ENCODE measurements at places on chromosomes 2 and 18.

GRCh38 chr2:219460424-219460926, 25.8 kb downstream of the SPEG start:
- DNase-seq: no peak

DNA sequence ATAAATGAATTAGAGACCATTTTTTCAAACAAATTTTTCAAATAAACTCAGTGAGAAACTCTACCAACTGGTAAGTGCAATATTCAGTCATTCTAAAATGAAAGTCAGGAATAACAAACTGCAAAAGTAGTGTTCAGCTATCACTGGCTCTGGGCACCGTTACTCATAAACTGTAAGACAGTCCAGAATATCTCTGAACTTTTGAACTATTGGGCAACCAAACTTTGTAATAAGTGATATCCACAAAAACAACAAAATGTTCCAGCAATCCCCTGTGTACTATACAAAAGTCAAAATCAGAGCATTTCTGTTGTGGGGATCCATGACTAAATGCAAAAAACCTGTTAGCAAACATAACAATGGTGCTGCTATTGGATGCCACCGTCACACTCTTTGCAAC, 56.3 kb downstream of the SLC25A12 start:
- DNase-seq: no peak

GRCh38 chr2:8121826-8122513, 559.9 kb upstream of the ID2 start:
- no peak for DNase-seq

DNA sequence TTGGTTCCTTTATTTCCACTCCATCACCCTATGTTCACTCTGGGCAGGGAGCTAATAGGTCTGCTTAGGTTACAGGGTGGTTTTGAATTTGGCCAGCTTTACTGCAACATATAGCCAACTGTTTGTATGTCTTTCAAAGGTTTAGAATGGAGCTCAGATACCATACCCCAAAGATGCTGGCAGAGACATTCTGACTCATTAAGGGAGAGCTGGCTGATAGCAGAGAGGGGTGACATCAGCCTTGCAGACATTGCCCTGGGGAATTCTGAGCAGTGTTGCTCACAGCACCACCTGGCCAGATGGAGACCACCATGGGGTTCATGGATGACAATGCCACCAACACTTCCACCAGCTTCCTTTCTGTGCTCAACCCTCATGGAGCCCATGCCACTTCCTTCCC, 2.1 kb downstream of the PROKR1 start:
- no peak for DNase-seq

DNA sequence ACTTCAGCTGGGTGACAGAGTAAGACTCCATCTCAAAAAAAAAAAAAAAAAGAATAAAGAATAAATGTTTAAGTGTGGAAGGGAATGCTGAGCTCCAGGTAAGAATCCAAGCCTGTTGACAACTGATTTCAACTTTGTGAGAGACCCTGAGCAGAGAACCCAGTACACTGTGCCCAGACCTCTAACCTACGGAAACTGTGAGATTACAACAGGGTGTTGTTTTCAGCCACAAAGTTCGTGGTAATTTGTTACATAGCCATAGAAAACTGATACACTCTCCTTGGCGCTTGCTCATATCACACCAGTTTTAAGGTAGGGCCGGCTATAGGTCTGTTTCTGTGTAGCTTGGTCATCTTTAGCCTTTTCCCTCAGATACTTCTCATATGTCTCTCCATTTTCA, 98.4 kb upstream of the PAPOLG start:
- DNase-seq: no peak

DNA sequence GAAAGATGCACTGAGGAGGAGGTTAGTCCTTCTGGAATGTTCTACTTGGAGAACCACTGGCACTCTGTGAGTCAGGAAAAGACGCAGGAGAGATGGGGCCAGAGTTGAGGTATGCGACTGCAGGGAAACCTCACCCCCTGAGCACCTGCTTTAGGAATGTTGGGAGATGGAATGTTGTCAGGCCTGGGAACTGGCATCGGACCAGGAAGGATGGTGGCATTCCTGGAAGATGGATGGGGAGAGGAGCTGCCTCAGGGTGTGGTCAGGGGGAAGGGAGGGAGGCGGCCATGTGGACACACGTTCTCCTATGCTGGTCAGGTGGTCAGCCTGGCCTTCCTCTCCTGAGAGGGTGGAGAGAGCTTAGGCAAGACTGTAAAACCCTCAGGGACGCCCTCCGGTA, 146.3 kb downstream of the CELF4 start:
- no peak for DNase-seq

- no peak for DNase-seq
These were observed 226.9 kb upstream of the DTNA start for GRCh38 chr18:34483198-34483597.

DNA sequence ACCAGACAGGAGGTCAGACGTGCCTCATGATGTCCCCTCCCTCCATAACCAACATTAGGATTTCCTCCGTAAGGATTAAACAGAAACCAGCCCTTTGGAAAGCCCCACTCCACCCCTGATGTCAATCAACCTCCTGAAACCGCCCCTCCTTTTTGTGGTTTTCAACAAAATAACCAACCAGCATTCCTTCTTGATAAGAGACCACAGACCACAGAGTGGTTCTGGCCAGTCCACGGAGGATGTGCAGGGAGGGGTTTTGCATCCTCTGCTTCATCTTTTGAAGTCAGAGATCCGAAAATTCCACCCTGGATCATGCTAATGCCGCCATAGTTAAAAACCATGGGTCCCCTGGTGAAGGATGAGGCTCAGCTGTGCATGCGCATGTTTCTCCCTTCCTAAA, 180.0 kb upstream of the CCDC150 start:
- peak; percentile 18 for DNase-seq

GRCh38 chr2:146461068-146461467, 1383.8 kb upstream of the ACVR2A start:
- DNase-seq: no peak

- DNase-seq: peak; percentile 18
These were observed 87.2 kb downstream of the LONRF2 start for GRCh38 chr2:100235098-100235497.

GRCh38 chr2:224173933-224174332, 134.8 kb upstream of the SERPINE2 start:
- DNase-seq: no peak

DNA sequence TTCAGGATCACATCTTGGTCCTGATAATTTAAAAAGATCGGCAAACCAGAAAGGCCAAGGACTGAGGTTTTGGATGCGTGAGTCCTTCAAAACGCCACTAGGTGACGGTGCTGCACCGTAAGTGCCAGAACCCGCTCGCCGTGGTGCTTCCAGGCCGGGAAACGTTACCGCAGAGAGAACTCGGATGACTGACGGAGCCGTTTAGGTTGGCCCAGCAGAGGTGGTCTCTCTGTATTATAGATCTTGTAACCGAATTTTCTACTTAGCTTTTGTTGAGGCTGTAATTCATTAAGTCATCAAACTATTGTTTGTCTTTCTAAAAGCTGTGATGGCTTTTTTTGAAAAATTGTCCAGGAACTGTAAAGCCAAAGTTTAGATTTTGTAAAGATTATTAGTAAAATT, 39.8 kb upstream of the ADCYAP1 start:
- DNase-seq: peak; percentile 65

DNA sequence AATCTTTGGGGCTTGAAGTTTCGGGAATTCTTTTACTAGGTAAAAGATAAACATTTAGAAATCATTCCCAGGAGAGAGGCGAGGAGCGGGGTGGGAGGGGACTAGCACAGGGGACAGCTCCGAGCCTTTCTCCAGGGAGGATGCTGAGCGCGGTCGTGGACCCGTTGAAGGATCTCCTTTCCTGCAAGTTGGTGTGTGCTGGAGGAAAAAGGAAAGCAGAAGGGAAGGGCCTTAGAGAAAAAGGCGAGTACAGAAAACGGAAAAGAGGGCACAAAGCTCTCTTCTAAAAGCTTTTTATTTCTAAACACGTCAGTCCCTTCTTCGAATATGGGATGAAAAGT, 640 bp downstream of the SLC39A6 start:
- DNase-seq: no peak

DNA sequence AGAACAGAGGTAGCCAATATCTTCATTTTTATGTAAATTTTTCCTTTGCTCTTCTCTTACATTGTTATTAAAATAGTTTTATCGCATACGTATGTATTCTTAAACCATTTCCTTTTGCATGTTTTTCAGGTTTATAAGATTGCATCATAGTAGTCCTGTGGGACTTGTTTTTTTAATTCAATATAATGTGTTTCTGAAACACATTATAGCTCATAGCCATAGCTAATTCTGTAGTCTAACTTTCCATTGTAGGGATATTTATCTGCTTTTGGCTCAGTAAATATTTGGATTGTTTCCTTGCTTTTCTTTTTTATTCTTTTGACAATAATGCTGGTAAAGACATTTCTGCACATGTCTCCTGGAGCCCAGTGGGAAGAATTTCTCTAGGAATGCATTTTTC, 484.3 kb downstream of the PTPRM start:
- DNase-seq: no peak

DNA sequence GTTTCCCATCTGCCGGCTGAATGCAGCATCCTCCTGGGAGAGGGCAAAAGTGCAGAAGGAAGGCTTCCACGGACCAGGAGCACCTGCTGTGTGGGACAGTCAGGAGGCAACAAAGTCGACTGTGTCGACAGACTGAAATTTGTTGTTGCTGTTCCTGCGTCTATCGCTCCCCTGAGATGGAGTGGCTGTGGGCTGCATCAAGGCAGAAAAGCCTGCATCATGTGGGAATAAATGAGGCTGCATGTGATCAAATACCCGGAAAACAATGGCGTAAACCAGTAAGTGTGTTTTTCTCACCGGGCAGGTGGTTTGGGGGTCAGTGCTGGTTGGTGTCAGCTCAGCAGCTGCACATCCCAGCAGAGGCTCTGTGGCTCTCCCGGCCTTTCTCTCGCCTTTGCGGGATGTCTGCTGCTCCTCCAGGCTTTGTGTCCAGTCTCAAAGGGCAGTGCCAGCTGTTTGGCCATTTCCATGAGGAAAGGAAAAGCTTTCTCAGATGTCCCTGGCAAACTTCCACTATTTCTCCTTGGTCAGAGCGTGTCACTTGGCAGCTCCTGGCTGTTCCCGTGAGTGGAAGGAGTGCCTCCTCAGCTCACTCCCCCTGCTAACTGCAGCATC, 262.4 kb downstream of the NDUFA10 start:
- DNase-seq: no peak

DNA sequence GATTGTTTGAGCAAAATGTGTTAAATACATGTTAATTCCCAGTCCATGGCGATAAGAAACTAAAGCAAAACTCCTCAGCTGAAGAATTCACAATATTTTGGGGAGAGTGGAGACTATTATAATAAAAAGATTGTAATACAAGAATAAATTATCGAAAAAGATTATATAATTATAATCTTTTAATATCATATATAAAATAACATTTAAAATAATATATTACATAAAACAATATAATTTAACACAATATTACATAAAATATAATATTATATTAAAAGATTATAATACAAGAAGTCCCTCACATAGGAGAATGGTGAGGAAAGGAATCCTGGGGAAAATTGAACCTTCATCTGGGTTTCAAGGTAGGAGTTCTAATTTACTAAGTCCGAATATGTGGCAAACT, 33.1 kb downstream of the NETO1 start:
- no peak for DNase-seq

DNA sequence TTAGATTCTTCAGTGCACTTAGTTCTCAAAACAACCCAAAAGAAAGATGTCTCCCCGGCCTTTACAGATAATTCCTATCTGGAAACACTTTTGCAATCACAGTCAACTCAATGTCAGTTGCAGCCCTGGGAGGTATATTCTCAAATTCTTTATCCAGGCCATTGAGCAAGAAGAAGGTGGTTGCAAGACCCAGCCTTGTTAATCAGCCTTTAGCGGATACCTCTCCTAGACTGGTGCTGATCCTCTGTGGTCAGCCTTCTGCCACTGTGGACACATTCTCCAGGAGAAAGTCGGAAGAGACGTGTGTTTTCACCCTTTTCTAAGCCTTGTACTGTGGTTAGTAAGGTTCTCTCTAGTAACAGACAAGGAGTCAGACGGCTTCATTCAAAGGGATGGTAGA, 7.8 kb upstream of the FZD7 start:
- DNase-seq: no peak

DNA sequence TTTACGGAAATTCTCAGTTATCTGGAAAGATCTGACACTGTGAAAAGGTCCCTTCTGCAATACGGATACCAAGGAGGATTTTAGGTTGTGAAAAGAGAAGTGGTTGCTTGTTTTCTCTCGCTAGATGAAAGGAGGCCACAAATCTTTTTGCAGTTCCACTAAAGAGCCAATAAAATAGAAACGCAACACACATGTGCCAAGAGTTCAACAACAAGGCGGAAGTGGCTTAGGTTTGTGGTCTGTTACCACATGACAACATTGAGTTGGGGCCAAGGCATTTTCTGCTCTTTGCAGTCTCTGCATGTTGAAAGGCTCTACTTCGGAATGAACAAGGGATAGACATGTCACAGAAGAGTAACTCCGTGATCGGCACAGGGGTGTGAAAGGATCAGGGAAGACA, 115.7 kb upstream of the OSR1 start:
- peak; percentile 76 for DNase-seq

DNA sequence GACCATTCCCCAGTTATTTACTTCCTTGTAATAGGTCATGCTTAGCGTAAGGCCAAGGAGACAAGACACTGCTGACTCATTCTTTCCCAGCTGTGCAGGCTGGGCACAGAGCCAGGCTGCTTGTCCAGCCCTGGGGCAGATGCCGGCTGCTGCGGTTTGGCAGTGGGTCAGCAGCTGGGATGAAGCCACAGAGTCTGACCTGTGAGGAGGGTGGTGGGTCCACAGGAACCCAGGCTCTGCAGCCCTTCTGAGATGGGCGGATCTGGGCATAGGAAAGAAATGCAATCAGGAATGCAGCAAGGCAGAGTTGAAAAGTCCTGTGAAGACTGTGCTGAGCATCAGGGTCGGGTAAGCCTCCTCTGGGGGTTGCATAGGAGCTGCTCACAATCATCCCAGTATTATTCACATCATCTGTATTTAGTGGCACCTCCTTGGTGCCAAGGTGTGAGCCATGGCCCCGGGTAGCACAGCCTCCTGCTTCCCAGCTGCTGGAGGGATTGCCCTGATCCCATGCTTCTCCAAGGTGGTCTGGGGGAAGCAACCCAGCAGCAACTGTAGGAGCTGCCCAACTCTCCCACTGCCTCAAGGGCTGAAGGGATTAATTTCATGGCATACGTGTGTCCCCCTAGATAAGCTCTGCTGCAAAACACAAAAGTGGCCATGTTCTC, 139.0 kb downstream of the DDX1 start:
- DNase-seq: no peak

GRCh38 chr2:220585241-220585640, 957.8 kb downstream of the SLC4A3 start:
- no peak for DNase-seq

GRCh38 chr2:149355716-149356422, 25.5 kb downstream of the LYPD6 start:
- no peak for DNase-seq

- DNase-seq: no peak
These were observed 65.2 kb upstream of the BARD1 start for GRCh38 chr2:214874694-214875093.

DNA sequence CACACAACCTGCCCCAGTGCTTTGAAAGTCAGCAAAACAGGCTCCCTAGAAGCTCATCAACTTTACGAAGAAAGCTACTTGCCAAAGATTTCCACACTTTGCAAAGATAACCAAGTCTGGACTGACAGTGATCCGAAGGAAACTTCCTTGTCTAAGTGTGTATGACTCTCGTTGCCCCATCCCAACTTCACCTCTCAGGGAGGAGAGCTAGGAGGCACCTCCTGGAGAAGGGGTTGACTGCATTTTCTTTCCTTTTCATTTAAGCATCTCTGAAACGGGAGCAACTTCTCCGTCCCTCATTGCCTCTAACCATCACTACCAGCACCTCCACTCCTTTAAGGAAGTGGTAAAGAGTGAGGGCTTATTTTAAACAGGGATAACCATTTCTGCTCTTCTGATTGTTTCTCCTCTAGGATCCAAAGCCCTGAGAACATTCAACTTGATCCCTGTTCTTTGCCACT, 7.0 kb downstream of the ZEB2 start:
- no peak for DNase-seq
